ENCODE measurements at places on chromosomes 2 and 18. TPM values are rescaled to one million over a fixed set of nuclear protein-coding genes. Genes with fewer than 3 reads are reported as not detected.

Gene AMMECR1L
- polyA plus RNA-seq: 28.9 TPM

Gene HMSD
- 3.6 TPM for polyA plus RNA-seq

Gene GCA
- polyA plus RNA-seq: 32.7 TPM

Gene IL37
- polyA plus RNA-seq: 0.40 TPM

Gene PLGLB2
- 1.3 TPM for polyA plus RNA-seq

Gene COL3A1
- 914 TPM for polyA plus RNA-seq

Gene FBXO15
- polyA plus RNA-seq: 6.5 TPM

Gene CASP10
- polyA plus RNA-seq: 10.8 TPM

Gene RESP18
- polyA plus RNA-seq: not detected

Gene ERFE
- polyA plus RNA-seq: 7.2 TPM

Gene POMC
- 8.4 TPM for polyA plus RNA-seq

Gene MGAT4A
- polyA plus RNA-seq: 33.4 TPM

Gene TPRKB
- polyA plus RNA-seq: 78.6 TPM

Gene ERMN
- polyA plus RNA-seq: 0.93 TPM

Gene BOLL
- polyA plus RNA-seq: 0.22 TPM

Gene CABYR
- polyA plus RNA-seq: 13.0 TPM

DNA sequence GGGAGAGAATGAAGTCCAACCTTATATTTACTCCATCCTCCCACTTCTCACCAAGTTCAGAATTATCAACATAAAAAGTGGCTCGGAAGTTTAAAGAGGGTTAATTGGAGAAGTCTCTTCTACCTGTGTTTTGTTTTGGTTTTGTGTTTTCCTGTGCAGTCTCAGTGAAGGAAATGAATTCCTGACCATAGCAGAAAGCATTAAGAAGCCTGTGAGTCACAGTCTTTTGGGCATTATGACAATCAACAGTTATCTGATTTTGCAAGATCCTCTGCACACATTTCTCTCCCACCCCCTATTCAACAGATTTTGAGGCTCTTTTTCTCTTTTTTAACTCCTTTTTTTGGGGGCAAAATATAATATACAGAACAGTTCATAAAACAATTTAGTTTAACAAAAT is 8.6 kb upstream of the RPL37A start:
- no peak for DNase-seq

GRCh38 chr2:216346781-216347180 is 25.5 kb downstream of the MARCHF4 start:
- no peak for DNase-seq

- no peak for DNase-seq
Measured at GRCh38 chr2:101801496-101801895, 104.0 kb downstream of the MAP4K4 start.

DNA sequence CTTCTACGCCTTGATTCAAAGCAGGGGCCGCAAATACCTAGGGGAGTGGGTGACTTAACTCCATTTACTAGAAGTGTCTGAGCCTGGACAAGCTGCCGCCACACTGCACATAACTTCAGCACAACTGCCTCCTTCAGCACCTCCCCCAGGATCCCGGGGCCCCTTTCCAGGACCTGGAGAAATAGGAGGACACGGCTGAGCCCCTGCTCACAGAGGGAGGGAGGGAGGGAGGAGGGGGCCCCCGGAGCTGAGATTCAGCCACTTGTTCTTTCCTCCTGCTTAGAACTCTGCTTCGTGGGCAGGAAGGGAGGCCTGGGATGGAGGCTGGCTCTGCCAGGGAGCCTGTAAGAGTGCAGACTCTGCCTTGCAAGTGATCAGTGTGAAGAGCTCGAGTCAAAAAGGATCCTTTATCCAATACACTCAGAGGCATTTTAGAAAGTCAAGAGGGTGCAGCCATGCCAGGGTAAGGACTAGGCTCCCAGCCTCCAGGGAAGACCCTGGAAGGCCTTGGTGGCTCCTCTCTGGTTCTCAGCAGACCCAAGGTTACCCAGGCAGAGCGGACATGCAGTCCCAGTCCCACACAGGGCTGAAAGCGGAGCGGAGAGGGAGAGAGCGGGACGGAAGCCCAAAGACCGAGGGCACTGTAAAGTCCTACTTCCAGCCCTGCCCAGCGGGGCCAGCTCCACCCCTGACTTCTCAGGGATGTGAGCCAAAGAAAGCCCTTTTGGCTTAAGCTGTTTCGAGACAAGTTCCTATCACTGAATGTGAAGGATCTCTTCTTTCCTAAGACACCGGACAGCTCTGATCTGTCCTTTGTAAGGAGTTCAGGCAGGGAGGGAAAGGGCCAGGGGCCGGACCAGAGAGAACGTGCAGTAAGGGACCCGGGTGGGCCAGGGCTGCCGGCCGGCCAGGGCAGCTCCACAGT is 8.6 kb upstream of the ARMC9 start:
- DNase-seq: no peak

- no peak for DNase-seq
Measured at GRCh38 chr2:203908066-203908796, 28.3 kb upstream of the ICOS start.

- no peak for DNase-seq
Measured at GRCh38 chr2:236525411-236525997, 44.1 kb upstream of the ACKR3 start.

GRCh38 chr2:224359569-224359968 is 42.3 kb downstream of the FAM124B start:
- no peak for DNase-seq

DNA sequence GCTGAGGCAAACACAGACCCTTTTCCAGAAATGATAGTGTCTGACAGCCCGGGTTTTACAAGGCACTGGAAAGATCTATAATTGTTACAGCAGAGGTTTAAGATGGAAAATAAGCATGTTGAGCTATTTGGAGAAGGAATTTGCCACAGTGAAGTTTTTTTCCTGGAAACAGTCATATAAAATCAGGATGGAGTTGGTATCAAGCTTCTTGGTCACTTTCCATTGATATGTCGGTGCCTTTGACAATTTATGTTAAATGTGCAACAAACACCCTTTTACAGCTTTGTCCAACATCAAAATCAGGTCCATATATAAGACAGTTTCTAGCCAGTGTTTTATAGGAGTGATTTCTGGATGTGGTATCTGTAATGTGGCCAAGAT is 117.2 kb upstream of the NRP2 start:
- DNase-seq: no peak

DNA sequence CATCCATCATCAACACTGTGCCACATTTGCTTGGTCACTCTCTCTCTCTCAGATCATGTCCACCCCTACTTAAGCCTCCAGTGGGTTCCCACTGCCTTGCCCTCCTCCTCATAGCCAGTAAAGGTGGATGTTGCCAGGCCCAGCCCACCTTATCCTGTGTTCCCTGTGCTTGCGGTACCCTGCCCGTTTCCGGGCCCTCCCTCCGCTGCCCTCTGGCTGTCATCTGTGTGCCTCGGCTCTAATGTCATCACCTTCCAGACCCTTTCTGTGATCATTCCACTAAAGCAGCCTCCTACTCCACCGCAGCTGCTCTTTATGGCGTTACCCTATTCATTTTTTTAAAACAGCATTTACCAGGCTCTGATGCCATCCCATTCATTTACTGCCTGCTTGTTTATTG is 305.7 kb upstream of the SKOR2 start:
- DNase-seq: no peak

DNA sequence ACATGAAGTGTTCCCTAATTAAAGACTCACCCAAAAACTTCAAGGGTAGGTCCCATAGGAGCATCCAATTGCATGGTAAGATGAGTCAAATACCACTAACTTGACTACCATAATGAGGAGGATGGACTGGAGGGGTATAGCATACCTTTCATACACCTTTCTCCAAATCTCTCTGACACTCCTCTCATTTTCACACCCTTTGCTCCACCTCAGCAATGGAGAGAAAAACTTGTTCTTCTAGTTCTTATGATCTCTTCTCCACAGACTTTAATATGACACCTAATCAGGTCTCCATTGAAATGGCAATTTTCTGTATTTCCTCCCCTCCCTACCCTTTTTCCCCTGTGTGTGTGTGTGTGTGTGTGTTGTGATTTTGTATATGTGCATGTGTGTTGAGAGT is 41.1 kb upstream of the MAP2 start:
- no peak for DNase-seq

GRCh38 chr18:48228301-48228715 is 180.9 kb downstream of the ZBTB7C start:
- DNase-seq: no peak

DNA sequence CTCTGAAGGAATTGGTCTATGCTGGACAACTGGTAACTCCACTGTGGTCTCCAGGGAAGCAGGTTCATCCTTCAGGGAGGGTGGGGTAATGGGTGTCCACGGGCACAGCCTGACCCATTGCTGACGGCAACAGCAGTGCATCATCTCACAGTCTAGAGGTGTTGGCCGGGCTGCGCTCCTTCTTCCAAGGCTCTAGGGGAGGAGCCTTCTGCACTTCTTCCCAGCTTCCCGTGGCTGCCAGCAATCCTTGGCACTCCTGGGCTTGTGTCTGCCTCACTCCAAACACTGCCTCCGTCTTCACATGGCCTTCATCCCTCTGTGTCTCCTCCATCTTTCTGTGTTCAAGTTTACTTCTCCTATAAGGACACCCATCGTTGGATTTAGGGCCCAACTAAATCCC is 166.2 kb downstream of the CTIF start:
- no peak for DNase-seq

DNA sequence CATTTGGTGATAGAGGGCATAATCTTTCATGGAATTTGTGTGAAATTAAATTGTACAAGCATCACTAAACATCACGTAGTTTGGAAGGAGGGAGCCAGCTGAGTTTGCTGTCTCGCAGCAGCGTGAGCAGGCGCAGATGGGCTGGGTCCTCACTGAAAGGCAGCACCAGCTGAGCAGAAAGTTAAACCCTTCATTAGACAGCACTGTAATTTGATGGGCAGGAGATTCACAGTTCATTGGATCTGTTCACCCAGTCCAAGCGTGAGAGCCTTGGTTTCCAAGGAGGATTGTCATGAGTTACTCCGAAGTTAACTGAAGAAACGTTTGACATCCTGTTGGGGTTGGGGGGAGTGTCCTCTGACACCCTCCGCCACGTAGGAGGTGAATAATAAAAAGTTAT is 89.8 kb upstream of the NFATC1 start:
- peak; percentile 15 for DNase-seq

GRCh38 chr2:3409627-3410170 is 30.2 kb downstream of the TRAPPC12 start:
- no peak for DNase-seq

DNA sequence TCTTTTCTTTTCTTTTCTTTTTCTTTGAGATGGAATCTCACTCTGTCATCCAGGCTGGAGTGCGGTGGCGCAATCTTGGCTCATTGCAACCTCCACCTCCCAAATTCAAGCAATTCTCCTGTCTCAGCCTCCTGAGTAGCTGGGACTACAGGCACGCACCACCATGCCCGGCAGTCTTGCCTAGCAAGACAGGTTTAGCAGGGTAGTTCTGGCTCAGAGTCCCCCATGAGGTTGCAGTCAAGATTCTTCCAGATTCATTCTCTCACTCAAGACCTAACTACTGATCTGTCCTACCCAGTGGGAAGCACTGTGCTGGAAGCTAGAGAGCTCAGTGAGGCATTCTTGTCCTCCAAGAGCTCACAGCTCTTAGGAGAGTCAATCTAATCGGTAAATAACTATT is 17.6 kb upstream of the ZAP70 start:
- no peak for DNase-seq

- DNase-seq: no peak
Measured at GRCh38 chr2:31235504-31235902, 1.6 kb downstream of the EHD3 start.

DNA sequence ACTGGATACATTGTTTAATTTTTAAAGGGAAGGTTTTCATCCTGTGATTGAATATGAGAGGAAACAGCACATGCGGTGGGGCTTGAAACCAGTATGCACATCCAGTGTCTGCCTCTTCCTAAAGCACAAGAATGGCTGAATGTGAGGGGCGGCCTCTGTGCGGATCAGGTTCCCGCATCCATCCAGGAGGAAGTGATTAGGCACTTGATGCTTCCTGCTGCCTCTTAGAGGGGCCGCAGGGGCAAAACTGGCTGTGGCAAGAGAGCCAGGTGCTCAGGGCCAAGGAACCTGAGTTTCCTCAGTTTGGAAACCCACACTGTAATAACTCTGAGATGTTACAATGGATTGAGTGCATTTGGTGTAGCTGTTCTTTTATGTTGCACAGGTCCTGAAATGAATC is 48.8 kb downstream of the THNSL2 start:
- no peak for DNase-seq

GRCh38 chr2:160228141-160228917 is 28.3 kb upstream of the ITGB6 start:
- no peak for DNase-seq

- no peak for DNase-seq
Measured at GRCh38 chr18:8443505-8443904, 165.7 kb upstream of the RAB12 start.
